ENCODE measurements at places on chromosomes 3 and 15. TPM values are rescaled to one million over a fixed set of nuclear protein-coding genes. Genes with fewer than 3 reads are reported as not detected.

- DNase-seq = no peak
Observed at GRCh38 chr15:88908697-88909621, 4.2 kb downstream of the MFGE8 start.

DNA sequence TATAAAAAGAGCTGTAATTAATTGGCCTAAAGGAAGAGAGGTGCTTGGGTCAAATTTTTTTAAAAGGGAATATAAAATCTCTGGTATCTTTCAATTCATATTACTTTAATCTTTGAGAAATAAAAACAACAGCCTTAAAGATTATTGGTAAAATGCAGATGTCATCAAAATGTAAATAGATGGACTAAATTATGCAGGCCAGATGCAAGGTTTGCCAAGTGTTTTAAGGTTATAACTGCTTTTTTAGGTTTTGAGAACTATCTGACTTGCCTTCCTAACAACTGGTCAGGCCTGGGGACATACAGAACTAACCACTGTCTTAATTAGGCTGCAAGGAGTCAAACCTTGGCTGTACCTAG, 20.0 kb upstream of the OR5H1 start:
- DNase-seq = no peak

- no peak for DNase-seq
Observed at GRCh38 chr3:49872801-49873281, 3.1 kb upstream of the CAMKV start.

DNA sequence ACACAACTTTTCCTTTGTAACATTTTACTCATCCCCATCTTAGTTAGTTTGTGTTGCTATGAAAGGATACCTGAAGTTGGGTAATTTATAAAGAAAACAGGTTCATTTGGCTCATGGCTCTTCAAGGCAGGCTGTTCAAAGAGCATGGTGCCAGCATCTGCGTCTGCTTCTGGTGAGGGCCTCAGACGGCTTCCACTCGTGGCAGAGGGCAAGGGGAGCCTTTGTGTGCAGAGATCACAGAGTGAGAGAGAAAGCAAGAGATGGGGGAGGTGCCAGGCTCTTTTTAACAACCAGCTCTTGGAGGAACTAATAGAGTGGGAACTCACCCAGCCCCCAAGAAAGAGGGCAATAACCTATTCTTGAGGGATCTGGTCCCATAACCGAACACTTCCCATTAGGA, 23.1 kb downstream of the PLA2G4F start:
- DNase-seq = no peak

DNA sequence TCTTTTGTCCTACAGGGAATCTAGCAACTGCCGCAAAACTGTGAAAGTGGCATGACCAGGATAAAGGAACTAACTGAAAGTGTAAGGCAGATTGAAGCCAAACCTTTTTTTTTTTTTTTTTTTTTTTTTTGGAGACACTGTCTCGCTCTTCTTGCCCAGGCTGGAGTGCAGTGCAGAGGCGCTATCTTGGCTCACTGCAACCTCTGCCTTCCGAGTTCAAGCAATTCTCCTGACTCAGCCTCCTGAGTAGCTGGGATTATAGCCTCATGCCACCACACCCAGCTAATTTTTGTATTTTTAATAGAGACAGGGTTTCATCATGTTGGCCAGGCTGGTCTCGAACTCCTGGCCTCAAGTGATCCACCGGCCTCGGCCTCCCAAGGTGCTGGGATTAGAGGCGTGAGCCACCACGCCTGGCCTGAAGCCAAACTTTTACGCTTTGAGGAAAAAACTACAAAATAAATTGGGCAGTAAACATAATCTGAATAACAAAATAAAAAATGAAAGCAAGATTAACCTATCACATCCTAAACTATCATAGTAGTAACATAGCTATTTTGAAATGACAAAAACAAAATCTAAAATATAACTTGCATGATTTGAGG, 9.7 kb downstream of the SLTM start:
- DNase-seq = no peak

DNA sequence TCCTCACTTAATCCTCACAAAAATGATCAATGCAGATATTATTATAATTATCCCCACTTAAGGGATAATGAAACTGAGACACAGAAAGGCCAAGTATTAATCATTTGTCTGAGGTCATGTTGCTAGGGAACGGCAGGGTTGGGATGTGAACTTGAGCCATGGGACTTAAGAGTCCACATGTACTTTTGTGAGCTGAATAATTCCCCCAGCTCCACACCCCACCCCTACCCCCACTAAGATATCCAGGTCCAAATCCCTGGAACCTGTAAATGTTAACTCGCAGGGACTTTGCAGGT, 290.5 kb upstream of the GADL1 start:
- no peak for DNase-seq

The MESP1 gene
- 6.3 TPM for total RNA-seq

DNA sequence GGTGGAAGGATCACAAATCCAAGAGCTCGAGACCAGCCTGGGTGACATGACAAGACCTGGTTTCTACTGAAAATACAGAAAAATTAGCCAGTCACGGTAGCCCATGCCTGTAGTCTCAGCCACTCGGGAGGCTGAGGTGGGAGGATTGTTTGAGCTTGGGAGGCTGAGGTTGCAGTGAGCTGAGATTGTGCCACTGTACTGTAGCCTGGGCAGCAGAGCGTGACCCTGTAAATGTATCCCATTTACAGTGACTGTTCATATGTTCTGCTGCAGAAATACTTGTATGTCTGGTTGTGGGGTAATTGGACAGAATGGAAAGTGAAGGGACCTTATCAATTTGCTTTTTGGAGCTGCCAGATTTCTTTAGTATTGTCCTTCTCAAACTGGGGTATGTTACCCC, 24.9 kb downstream of the ATG7 start:
- DNase-seq = no peak

The KLHL6 gene
- 4.0 TPM for total RNA-seq

DNA sequence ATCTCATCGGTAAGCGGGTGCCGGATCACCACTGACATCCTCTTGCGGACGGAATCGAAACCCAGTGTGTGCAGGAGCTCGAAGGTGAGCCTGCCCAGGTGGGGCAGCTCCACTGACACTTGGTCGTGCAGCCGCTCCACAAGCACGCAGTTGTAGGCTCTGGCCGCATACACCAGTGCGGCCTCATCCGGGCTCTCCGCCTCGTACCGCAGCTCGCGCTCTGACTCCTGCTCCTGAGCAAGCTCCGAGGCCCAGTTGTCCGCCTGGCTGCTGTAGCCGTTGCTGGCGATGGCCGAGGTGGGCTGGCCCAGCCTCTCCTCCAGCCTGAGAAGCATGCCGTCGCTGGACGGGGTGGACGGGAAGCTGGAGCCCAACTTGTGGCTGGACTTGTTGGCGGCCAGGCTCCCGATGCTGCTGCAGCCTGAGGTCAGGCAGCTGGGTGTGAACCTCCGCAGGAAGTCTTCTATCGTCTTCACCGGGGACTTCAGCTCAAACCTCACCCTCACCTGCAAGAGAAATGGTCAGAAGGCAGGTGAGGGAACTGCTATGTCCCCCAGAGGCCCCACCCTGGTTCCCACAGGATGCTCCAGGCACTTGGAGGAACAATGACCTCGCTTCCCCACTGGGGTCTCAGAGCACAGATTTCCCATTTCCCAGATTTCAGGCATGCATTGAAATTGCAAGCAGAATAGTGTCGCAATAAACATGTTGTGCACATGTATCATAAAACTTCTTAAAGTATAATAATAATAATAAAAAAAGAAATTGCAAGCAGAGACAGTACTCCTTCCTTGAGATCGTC, 149.2 kb downstream of the ATP10A start:
- DNase-seq = no peak

The ZNF385D gene
- total RNA-seq = 4.7 TPM

The RBMS3 gene
- total RNA-seq = 148 TPM

DNA sequence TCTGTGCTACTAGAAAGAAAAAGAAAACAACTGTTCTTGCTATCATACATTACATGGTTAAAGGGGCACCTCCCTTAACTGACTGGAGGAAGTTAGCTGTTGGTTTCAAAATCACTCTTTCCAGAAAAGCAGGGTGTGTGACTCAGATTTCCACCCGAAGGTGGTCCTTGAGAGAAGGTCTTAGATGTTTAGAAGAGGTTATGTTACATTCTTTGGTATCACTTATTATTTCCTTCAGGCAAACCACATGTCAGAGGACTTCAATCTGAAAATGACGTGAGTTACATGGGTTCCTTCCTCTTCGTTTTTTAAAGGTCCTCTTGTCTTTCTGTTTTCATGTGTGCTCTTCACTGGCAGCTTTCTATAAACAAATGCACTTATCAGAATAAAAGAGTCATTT, 307.9 kb upstream of the CBLB start:
- DNase-seq = no peak

The CYP1A1 gene
- total RNA-seq = not detected

The ZBBX gene
- not detected for total RNA-seq

GRCh38 chr15:35671197-35671596, 125.2 kb upstream of the DPH6 start:
- no peak for DNase-seq

- no peak for DNase-seq
Observed at GRCh38 chr3:125367403-125368230, 7.5 kb downstream of the ZNF148 start.

DNA sequence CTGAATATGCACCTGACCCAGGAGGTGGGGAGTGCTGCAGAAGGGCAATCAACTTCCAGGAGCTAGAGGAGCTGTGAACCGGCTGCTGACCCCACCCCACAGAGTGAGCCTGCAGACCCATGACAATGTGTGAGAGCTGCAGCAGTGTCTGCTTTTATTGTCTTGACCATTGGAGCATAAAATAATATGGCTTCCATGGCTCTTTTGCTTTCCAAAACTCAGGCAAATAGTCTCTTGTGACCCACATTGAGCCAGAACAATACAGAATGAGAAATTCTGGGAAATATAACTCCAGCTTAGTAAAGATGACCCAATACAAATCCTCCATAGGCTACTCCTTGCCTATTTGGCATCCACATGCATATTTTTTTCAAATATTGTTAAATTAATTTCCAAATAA, 309.6 kb downstream of the PYDC2 start:
- no peak for DNase-seq

GRCh38 chr15:71151081-71151480, 35.8 kb downstream of the THSD4 start:
- DNase-seq = no peak

DNA sequence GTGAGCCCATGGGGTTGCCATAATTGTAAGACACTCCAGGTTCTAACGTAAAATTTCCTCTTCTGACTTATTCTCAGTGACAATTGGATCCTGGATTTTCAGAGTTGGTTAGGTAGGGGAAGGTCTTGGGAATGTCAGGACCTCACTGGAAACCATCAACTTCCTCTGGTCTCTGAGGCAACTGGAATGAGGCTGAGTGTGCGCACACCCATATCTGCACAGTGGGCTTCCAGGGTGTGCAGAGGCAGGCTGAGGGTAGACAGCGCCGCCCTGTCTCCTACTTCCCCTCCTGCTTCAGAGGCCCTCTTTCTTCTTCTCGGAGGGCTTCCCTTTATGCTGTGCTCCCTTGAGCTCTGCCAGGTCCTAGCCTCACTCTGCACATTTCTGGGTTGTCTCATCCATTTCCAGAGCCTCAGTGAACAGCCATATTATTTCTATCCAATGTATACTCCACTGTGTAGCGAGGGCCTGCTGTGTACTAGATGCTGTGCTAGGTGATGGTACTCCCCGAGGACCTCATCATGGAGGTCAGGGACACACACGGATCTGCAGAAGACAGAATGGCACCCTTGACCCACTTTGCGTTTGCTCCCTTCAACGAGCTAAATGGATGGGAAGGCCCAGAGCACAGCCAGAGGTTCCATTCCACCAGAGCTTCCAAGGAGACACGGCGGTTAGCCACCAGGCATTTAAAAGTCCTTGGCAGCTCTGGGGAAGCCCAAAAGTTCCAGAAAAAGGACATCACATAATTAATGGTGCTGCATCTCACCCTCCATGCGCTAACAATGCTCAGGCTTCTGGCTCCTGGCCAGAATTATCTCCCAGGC, 18.3 kb downstream of the ACAA1 start:
- DNase-seq = no peak

DNA sequence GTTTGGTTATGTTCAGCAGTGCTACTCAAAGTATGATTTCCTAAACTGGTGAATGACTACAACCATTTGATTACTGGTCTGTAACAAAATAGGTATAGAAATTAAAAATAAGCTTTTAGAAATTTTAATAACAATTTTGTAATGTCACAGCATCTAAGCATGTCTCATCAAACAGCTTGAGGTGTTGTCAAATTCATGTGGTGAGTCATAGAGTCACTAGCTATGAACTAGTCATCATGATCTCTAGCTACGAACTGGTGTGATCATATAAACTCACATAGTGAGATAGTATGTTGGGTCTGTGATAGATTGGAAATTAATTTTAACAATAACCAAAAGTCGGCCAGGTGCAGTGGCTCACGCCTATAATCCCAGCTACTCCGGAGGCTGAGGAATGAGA, 213.9 kb upstream of the RBMS3 start:
- DNase-seq = no peak

- DNase-seq = no peak
Observed at GRCh38 chr15:77738038-77738370, 105.3 kb upstream of the LINGO1 start.

DNA sequence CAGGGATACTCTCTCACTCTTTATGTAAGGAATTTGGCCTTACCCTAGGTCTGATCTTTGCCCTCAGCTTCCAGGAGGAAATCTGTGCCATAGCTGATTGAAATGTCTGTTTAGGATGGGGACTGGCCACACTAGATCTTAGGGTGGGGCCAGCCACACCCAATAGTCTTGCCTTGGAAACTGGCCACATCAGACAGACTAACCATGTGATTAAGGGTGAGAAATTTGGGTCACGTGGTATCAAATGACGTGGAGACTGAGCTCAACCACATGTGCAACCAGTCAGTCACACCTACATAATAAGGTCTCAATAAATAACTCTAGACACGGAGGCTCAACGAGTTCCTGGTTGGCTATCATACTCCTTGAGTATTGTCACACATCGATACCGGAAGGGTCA, 113.5 kb downstream of the CNTN3 start:
- no peak for DNase-seq

The HYAL1 gene
- 6.8 TPM for total RNA-seq

DNA sequence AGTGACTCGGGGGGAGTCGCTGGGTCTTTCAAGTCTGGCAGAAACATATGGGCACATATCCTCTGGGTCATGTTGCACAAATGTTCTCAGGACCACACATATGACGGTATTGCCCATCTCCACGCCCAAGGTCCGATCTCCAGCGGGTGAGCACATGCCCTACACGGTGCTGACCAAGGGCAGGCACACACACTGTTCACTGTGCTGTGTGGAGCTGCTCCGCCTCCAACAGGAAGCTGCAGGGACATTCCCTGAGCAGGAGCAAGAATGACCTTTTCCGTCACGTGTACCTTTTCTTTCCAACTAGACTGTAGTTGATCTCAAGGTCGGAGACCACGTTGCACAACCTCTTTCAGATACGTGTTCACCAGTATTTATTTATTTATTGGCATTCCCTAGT, 41.7 kb upstream of the B3GNT5 start:
- DNase-seq = no peak

DNA sequence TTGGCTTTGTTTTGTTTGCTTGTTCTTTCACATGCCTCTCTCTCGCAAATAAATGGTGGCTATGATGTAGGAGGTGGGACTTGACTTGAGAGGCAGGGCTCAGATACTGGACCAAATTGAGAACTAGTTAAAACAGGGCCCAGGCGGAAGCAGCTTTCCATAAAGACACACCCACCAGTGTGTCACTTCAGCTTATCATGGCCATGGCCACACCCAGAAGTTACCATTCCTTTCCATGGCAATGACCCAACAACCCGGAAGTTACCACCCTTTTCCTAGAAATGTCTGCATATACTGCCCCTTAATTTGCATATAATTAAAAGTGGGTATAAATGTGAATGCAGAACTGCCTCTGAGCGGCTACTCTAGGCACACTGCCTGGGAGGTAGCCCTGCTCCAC, 62.6 kb upstream of the CNTN4 start:
- no peak for DNase-seq

GRCh38 chr3:187833799-187834578, 88.7 kb upstream of the BCL6 start:
- DNase-seq = no peak

- no peak for DNase-seq
Observed at GRCh38 chr3:152298393-152299248, 29.9 kb downstream of the MBNL1 start.
